ENCODE measurements at places on chromosomes 7 and 10.
A peak's percentile ranks its signal among the peaks of the same experiment; 100 is the strongest.

DNA sequence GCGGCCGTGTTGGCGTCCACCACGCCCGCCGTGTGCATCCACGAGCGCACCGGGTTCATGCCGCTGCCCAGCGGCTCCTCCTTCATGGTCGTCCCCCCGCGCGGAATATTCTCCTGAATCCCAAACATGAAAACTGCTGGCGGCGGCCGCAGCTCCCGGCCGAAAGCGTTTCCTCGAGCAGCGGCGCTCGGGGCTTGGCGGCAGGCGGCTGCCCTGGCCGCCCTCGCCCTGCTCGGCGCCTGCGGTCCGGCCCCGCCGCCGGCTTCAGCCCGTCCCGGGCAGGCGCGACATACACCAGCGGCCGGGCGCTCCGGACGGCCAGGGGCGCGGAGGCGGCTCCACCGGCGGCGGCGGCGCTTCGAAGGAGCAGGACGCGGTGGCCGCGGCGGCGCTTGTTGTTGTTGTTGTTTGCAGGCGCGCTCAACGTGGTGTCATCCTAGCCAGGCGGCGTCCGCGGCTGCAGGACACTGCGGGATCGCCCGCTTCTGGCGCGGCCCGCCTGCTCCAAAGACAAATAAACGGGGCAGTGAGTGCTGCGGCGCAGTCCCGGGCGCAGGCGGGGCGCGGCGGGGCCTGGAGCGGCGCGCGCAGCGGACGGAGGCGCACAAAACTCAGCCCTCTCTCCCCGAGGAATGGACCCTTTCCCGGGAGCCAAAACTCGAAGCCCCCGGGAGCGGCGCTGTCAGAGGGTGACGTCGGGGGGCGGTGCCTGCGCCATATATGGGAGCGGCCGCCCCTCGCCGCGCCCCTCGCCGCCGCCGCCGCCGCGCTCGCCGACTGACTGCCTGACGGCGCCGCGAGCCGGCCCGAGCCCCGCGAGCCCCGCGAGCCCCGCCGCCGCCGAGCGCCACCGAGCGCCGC lies at the start of gene EBF3:
Gene EBF3 (minus strand): TSS at position 634 of the 861 bp plus-strand sequence. CDS start 506 bp downstream, at position 128.
- peaks cover 30% of the 10 kb centered on the region for H3K27me3 ChIP-seq
- DNase-seq: peak; percentile 98
- peak within 1 kb of the TSS; percentile 82 for H3K4me3 ChIP-seq
- peaks cover 12% of the 10 kb centered on the region for H3K36me3 ChIP-seq
- H3K4me1 ChIP-seq: peaks cover 31% of the 10 kb centered on the region

- no peak overlapping the region for H3K4me3 ChIP-seq
- no peaks in the 10 kb centered on the region for H3K36me3 ChIP-seq
- H3K27me3 ChIP-seq: peaks cover 29% of the 10 kb centered on the region
- H3K27ac ChIP-seq: no peak overlapping the region
- DNase-seq: no peak
- peaks cover 5% of the 10 kb centered on the region for H3K4me1 ChIP-seq
Measured at GRCh38 chr10:1731592-1731991, 5.7 kb downstream of the ADARB2 start.

- no peaks in the 10 kb centered on the region for H3K27me3 ChIP-seq
- H3K4me3 ChIP-seq: no peak overlapping the region
- peak overlapping the region; percentile 18 for H3K27ac ChIP-seq
- DNase-seq: peak; percentile 87
- no peaks in the 10 kb centered on the region for H3K36me3 ChIP-seq
Measured at GRCh38 chr7:77455321-77455720, 39.2 kb upstream of the GSAP start.

GRCh38 chr10:49357910-49358309 lies 38.0 kb downstream of the DRGX start:
- no peak overlapping the region for H3K27ac ChIP-seq
- no peak overlapping the region for H3K4me3 ChIP-seq
- DNase-seq: no peak
- peaks cover 20% of the 10 kb centered on the region for H3K4me1 ChIP-seq
- no peaks in the 10 kb centered on the region for H3K27me3 ChIP-seq

- H3K36me3 ChIP-seq: peaks cover 46% of the 10 kb centered on the region
- H3K27me3 ChIP-seq: no peaks in the 10 kb centered on the region
- H3K4me3 ChIP-seq: peak overlapping the region; percentile 79
- H3K4me1 ChIP-seq: peaks cover 42% of the 10 kb centered on the region
- DNase-seq: no peak
- peak overlapping the region; percentile 96 for H3K27ac ChIP-seq
Measured at GRCh38 chr7:135169141-135169963, 1.2 kb downstream of the CYREN start.

DNA sequence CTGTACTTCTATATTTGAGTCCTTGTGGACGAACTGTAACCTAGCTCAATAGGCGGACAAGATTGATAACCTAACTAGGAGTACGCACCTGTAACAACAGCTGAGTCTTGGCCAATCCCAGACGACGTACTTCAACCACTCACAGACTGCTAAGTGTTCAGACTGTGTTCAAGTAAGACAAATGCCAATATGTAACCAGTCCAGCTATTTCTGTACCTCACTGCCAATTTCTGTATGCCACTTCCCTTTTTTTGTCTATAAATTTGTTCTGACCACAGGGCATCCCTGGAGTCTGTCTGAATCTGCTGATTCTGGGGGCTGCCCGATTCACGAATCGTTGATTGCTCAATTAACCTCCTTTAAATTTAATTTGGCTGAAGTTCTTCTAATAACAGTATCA lies 32.2 kb downstream of the HACD1 start:
- no peaks in the 10 kb centered on the region for H3K27me3 ChIP-seq
- no peaks in the 10 kb centered on the region for H3K4me1 ChIP-seq
- no peak overlapping the region for H3K4me3 ChIP-seq
- H3K27ac ChIP-seq: no peak overlapping the region
- no peak for DNase-seq

- H3K4me3 ChIP-seq: no peak overlapping the region
- H3K36me3 ChIP-seq: no peaks in the 10 kb centered on the region
- H3K27me3 ChIP-seq: no peaks in the 10 kb centered on the region
- DNase-seq: no peak
Measured at GRCh38 chr10:3754727-3755439, 30.1 kb downstream of the KLF6 start.

GRCh38 chr7:137992104-137992549 lies 9.8 kb downstream of the CREB3L2 start:
- peak overlapping the region; percentile 83 for H3K27ac ChIP-seq
- peaks cover 5% of the 10 kb centered on the region for H3K36me3 ChIP-seq
- H3K27me3 ChIP-seq: no peaks in the 10 kb centered on the region
- H3K4me3 ChIP-seq: no peak overlapping the region
- H3K4me1 ChIP-seq: peaks cover 69% of the 10 kb centered on the region

Data from muscle of leg (tissue), 16 donors.